ENCODE measurements at places on chromosomes 4 and X.

- no peak for DNase-seq
These were observed 1762.6 kb downstream of the RPA4 start for GRCh38 chrX:98646351-98646750.

DNA sequence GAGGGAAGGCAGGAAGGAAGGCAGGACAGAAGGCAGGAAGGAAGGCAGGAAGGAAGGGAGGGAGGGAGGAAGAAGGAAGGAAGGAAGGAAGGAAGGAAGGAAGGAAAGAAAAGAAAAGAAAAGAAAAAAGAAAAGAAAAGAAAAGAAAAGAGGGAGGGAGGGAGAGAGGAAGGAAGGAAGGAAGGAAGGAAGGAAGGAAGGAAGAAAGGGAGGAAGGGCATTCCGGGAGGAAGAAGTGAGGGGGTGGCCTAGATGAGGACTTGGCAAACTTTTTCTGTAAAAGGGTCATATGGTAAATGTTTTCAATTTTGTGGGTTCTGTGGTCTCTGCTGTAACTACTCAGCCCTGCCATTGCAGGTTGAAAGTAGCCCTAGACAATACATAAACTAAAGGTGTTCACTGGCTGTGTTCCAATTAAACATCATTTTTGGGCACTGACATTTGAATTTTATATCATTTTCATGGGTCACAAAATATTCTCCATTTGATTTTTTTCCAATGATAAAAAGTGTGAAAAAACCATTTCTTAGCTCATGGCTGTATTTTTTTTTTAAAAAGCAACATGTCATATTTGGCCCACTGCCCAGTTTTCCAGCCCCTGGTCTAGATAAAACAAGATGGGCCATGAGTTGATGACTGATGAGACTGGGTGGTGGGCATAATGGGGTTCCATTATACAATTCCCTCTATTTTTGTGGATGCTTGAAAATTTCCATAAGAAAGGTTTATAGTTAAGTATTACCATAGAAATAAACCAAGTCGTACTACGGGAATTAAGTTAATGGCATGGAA lies 3.1 kb downstream of the ZNF630 start:
- DNase-seq, result no peak

GRCh38 chr4:107050525-107051135 lies 14.5 kb upstream of the DKK2 start:
- DNase-seq, result no peak

- DNase-seq, result no peak
These were observed 83.9 kb downstream of the PCDH18 start for GRCh38 chr4:137448402-137448801.

- DNase-seq, result no peak
These were observed 201.5 kb downstream of the TBX22 start for GRCh38 chrX:80216086-80216485.

- no peak for DNase-seq
These were observed 123.6 kb upstream of the MID1 start for GRCh38 chrX:10744007-10744406.

- DNase-seq, result no peak
These were observed 41.5 kb downstream of the SMARCA5 start for GRCh38 chr4:143554728-143555597.

GRCh38 chr4:52604215-52604614 lies 54.9 kb downstream of the USP46 start:
- DNase-seq, result no peak

DNA sequence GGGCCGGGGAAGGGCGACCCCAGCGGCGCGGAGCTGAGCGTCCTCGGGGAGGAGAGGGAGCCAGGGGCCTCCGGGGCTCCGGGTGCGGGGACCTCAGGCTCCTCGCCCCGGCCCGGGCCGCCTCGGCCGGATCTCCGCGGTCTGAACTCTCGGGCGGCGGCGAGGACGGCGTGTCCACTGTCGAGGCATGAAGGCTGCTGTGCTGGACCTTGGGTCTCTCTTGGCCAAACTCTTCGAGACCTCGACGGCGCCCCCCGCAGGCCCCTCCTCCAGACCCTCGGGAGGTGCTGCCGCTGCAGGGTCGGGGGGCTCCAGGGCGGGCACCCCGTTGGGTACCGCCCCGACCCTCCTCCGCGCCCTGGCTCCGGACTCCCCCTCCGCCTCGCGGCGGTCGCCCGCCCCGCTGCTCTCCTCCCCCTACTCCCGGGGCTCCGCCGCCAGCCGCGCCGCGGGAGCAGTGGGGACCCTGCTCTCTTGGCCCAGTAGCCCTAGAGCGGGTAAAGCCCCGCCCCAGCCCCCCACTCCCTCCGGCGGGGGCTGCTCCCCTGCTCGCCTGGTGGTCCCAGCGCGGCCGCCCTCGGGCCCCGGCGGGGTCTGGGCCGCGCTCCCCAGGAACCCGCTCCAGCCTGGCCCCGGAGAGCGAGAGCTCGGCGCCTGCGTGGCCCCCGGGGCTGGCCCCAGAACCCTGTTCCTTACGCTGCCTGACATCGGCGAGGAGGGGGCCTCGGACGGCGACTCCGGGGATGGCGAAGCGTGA lies 564 bp downstream of the FAM149A start:
- peak; percentile 10 for DNase-seq

- no peak for DNase-seq
These were observed 1630.0 kb downstream of the STIM2 start for GRCh38 chr4:28490669-28491068.

DNA sequence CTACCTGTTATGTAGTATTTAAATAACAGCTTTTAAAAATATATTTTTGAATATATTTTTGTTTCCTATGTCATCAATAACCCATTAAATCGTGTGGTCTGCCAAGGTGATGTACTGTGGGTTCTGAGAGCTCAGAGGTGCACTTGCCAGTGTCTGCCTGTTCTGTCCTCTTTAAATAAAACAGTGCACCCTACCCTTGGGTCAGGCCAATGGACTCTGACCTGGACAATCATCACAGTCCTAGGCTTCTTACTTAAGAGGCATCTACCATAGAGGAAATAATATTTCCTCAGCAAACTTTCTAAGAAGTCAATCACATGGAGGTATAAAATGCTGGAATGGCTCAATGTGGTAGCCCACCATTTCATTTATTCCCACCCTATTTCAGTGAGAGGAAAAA lies 26.0 kb upstream of the LHFPL1 start:
- DNase-seq, result no peak

DNA sequence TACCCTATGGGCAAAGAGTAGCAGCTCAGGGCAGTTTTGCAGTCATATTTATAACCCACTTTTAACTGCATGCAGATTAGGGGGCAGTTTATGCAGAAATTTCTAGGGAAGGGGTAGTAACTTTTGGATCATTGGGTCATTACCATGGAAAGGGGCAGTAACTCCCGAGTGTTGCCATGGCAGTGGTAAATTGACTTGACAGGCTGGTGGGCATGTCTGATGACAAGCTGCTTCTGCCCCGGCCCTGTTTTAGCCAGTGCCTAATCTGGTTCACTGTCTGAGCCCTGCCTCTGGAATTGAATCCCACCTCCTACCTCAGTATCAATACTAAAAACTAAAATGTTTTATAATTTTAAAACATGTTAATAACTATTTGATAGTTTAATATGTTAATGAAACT lies 362.1 kb upstream of the ATOH1 start:
- DNase-seq, result no peak

DNA sequence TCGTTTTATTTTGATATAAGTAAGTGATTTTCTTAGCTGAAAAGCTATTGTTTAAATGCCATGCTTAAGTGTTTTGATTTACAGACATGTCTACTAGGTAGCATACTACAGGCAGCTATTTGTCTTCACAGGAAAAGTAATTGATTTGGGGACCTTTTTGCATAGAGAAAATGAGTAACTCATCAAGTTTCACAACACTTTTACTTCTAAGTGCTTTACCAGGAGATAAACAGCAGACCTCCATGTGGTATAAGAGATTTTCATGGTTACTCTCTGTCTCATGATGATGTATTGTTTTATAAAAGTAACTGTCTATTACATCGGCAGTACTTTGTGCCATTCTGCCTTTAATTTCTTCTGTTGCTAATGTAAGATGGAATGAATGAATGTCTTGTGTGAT lies 28.7 kb downstream of the RBPJ start:
- DNase-seq, result no peak

DNA sequence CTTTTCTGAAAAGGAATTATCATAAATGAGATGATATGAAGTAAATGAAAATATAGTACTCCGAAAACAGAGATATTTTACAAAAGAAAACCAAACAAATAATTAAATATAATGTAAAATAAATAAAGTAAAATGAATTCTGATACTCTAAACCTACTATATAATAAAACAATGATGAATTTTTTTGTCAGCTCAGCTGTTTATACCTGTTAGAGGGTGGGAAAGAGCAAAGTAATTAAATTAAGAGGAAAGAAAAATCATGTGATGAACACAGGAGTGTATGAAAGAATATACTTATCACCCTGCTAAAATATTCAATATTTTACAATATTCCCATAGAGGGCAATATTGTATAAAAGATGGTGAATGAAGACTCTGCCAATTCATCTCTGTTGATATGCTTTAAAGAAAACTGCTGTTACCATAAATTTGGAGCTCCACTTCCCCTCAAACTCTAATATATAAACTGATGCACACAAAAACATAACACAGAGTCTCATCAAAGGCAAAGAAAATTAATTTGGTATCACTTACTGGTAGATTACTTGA lies 6.5 kb upstream of the NDST4 start:
- DNase-seq, result no peak

GRCh38 chr4:185479507-185479971 lies 8.0 kb upstream of the CCDC110 start:
- DNase-seq, result no peak

DNA sequence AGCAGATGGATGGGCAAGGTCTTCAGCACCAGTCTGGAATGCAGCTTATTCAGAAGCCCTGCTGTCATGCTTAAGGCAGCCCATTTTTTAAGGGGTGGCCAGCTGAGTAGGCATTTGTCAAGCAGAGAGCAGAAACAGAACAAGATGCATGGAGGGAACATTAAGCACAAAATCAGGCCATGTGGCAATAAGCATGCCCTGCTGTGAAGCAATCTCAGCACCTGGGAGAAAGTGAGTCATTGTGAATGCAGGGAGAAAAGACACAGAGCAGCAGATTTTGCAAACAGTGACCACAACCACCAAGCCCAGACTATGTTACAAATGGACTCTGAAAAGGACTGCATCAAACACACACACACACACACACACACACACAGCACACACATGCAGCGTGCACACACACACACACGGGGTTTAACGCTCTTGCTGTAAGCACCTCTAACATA lies 94.1 kb upstream of the GALNT7 start:
- no peak for DNase-seq

DNA sequence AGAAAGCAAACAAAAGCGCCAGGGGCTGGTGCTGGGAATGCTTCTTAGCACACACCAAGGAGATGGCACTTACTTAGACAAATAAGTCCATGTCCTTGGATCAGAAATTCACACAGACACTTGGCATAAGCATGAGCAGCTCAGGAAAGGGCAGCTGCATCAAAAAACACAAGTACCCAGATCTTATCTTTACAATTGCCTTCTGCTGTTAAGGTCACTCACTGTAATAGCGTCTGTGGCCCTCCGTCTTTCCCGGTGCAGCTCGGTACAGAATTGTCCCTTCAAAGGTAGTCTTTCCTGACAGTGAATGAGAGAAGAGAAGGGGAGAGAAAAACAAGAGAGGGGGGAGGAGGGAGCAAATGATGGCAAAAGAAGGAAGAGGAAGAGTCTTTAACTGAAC lies 172.1 kb upstream of the MAP3K15 start:
- DNase-seq, result no peak

DNA sequence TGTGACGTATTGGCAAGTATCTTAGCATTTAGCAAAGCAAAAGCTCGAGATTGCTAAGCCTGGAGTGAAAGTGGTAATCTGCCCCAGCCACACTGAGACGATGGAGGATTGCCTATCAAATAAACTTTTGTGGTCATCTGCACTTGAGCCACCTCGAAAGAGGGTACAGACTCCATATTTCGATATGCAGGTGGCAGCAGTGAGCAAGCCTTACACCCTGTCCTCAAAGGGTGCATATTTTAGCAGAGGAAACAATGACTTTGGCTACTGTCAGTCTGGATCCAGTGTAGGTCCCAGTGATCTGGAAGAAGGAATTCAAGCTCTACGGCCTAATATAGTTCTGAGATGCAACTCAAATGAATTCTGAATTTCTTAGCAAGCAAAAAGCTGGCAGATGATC lies 153.9 kb downstream of the ATG4A start:
- no peak for DNase-seq

GRCh38 chrX:131762802-131763234 lies 218.9 kb downstream of the OR13H1 start:
- no peak for DNase-seq

DNA sequence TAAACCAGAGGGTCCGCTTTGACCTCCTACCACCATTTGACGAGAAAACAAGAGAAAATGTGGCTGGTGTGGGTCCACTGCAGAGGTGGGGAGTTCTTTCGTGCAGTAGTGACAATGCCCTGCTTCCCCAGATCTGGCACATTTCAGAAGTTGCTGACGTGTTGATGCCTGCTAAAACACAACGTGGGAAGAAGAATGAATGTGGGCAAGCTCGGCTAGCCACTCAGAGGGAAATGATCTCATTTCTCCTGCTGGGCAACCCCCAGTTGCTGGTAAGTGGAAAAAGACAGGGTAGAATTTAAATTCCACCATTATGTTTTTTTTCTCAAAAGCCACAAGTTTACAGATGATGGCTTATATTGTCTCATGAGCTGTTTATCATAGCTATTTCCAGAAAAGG lies 77.9 kb downstream of the LUZP4 start:
- no peak for DNase-seq

GRCh38 chr4:109214622-109215301 lies 87.7 kb downstream of the COL25A1 start:
- no peak for DNase-seq

GRCh38 chr4:159103384-159103990 lies 608 bp downstream of the RAPGEF2 start:
- peak; percentile 46 for DNase-seq

DNA sequence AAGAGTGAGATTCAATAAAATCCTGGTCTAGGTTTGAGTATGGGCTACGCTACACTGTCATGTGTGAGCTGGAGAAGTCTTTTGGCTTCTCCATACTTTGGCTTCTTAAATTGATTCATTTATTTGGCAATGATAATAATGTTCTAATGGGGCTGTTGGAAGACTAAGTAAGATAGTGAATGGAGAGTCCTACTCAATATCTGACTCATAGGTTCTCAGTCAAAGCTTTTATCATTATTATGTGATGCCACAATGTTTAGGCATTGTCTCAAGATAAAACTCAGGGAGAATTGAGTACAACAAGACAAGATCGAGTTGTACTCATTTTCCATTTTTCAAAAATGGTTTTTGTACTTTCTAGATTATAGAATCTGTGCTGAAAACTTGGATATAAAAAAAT lies 92.5 kb upstream of the VEGFC start:
- no peak for DNase-seq

GRCh38 chr4:112214390-112215264 lies 17.0 kb upstream of the AP1AR start:
- DNase-seq, result no peak

GRCh38 chr4:122652379-122652778 lies 31.5 kb upstream of the IL21 start:
- DNase-seq, result peak; percentile 50

- peak; percentile 63 for DNase-seq
These were observed 102.0 kb downstream of the PTTG2 start for GRCh38 chr4:38062088-38062775.

Data from stimulated activated CD4-positive, alpha-beta T cell treated with anti-CD3 and anti-CD28 coated beads, Interleukin-4, amount 100 ng/mL, for 1 hour (primary cell).